Endodermal cell (in vitro differentiated cells): ENCODE measurements at places on chromosomes 4 and X. TPM values are rescaled to one million over a fixed set of nuclear protein-coding genes. Genes with fewer than 3 reads are reported as not detected.
A peak's percentile ranks its signal among the peaks of the same experiment; 100 is the strongest.

- no peak for DNase-seq
Measured at GRCh38 chrX:109728173-109728535, 4.9 kb downstream of the ACSL4 start.

GLUD2 gene
- 1.5 to 4.9 TPM (median 3.6 TPM) in 3 replicates for total RNA-seq

DNA sequence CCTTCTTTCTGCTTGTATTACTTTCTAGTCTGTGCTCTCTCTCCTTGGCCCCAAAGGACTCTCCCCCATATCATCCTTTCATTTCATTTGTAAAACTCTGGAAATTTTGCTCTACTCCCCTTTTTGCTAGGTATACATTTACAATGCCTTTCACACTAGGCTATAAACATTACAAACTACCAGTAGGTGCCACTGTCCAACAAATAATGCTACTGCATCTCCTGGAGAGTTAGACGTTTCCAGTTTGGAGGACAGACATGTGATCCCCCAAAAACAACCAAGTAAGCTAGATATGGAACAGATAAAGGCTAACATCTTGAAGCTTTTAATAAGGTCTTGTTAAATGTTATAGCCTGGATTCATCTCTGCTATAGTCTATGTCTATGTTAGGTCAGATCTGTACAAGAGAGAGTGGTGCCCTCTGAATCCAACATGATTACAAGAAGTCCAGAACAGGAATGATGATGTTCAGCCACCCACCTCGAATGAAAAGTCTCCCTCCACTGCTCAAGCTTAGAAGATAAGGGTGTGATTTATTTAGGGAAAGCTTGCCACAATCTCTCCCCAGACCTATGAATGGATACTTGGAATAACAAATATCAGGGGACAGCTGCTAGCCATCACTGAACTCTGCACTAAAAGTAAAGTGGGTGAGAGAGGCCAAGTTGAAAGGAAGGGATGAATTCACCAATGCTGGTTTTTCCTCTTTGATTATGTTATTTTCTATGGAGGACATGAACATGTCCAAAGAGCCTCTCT is 14.3 kb downstream of the CBR4 start:
- DNase-seq = no peak

GRCh38 chrX:109841257-109841656 is 108.2 kb upstream of the ACSL4 start:
- DNase-seq = no peak

DNA sequence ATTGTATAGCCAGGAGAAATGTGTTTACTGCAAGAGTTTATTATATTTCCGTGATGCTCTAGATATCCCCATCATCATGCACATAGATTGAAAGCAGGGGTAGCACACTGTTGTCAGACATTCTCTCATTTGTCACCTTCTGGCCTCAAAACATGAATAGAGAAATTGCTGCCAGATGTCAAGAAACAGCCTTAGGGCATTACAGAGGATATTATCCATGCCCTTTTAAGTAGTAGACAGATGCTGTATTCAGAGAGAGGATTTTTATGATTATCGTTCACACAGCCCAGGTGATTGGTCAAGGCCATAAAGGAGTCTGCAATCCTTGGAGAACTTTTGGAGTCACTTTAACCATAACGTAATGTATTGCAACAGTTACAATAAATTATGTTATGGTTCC is 1961.5 kb upstream of the TENM3 start:
- no peak for DNase-seq

DNA sequence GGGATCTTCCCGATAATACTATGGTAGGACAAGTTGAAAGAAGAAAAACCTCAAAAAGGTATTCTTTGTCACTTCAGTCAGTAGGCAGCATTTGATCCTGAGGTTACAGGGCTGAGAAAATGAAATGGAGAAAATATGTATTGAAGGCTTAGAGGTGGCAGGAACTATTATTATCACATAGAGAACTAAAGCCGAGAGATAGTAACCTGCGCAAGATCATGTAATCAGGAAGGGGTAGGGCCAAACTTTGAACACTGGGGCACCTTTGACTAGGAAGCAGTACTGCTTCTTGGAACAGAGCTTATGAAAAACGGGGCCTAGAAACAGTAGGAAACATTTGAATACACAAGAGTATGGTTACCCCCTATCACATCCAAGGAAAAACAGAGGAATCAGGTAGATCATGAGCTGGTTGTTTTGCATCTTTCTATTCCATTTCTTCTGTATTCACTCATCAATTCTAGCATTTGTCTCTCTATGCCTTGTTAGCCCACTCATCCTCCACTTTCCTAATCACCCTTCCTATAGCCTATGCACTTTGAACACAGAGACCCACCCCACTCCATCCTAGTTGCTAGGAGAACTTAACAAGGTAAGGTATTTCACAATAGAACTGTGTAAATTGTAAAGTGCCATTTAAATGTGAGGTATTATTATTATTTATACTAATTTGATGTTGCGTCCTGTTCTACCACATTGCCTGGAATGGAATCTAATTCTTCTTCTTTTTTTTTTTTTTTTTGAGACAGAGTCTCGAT is 34.6 kb upstream of the SLC9A7 start:
- DNase-seq = no peak

DNA sequence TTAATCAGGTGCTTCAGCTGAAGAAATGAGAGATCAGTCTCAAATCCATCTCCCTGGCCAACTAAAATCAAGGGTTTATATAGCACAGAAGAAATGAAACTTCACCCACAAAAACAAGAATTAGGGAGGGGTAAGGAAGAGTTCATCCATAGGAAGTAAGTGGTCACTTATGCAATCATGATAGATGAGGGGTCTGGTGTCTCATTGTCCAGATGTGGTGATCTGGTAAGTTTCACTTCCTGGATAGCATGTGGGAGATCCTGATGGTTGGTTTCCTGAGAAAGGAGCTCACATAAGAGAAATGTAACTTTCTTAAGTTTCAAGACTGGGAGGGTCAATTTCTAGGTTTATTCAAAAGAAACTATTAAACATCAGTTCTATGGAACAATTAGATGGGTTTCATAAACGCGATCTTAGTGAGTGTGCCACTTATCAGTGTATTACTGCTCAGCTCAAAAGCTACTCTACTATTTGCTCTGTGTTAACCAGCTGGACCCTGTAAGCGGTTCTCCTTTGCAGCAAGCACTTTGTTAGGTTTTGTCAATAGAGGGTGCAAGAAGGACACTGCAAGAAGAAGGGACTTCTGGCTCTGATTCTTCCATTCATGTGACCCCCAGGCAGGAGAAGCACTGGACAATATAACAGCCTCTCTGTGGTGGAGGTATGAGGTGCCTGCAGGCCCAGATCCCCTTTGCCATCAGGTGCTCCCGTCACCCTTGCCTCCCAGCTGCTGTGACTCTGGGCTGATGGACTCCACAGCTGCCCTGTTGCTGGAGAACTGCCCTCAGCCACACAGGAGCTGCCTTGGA is 35.4 kb upstream of the HPSE start:
- no peak for DNase-seq

DNA sequence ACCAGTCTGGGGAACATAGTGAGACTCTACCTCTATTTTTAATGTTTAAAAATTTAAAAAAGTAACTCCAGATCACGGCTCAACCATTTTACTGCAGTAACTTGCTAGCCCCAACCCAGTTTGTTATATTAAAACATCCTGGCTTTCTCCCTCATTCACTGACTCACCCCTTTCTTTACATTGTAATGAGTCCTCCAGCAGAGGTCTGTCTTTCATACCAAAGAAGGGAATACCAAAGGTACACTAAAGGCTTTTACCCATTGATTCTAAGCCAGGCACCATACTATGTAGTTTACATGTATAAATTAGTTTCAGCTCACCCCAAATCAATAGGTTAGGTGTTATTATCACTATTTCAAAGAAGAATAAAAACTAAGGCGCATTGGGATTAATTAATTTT is 286.9 kb downstream of the PACRGL start:
- DNase-seq = no peak

GRCh38 chrX:40158036-40158706 is 60.4 kb upstream of the BCOR start:
- DNase-seq = peak; percentile 83

GRCh38 chrX:9207142-9207541 is 173.2 kb upstream of the FAM9B start:
- DNase-seq = no peak

MTMR8 gene
- total RNA-seq = 3.2 to 4.1 TPM (median 4.0 TPM) in 3 replicates

DNA sequence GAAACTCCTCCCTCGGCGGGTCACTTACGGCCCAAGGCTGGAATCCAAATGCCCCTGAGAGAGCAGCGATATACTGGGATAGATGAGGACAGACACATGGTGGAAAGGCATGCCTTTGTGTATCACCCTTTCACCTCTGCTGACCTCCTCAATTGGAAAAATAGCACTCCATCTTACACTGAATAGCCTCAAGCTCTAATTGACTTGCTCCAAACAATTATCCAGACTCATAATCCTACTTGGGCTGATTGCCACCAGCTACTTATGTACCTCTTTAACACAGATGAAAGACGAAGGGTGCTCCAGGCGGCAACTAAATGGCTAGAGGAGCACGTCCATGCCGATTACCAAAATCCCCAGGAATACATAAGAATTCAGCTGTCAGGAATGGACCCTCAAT is 1142.2 kb downstream of the ARAP2 start:
- no peak for DNase-seq

DNA sequence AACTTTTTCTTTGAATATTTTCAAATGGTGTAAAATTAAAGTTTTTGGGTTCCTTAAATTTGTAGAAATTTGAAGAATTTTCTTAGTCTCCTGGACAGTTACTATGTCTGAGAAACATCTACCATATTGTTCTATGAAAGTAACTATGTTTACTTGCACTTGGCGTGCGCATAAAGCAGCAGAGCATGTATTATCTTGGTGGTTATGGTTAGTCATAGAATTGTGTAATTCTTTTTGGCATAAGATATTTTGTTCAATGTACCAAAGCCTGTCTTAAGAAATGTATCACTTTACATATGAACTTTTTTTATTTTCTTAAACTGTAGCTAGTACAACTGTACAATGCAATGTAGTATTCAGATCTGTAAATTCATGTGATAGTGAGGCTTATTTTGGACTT is 49.2 kb downstream of the CDS1 start:
- DNase-seq = no peak

- DNase-seq = no peak
Measured at GRCh38 chrX:39654952-39655351, 442.8 kb downstream of the BCOR start.

- DNase-seq = no peak
Measured at GRCh38 chr4:46922205-46922604, 13.2 kb upstream of the COX7B2 start.

DNA sequence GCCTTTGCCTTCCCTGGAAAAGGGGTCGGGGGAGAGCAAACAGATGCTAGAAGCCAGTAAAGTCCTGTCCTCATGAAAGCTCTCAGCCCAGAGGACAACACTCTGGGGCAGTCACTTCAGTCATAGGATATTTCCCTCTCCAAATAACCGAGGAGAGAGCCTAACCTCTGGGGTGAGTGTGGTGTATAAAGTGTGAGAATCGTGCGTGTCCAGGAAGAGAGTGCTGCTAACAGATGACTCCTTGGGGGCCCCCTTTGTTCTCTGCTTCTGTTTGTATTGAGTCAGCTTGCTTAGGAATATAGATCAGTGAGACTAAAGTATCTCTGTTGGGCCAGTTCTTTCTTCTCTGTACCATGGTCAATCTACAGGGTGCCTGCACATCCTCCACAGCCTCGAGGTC is 247.2 kb downstream of the PALLD start:
- DNase-seq = no peak

DNA sequence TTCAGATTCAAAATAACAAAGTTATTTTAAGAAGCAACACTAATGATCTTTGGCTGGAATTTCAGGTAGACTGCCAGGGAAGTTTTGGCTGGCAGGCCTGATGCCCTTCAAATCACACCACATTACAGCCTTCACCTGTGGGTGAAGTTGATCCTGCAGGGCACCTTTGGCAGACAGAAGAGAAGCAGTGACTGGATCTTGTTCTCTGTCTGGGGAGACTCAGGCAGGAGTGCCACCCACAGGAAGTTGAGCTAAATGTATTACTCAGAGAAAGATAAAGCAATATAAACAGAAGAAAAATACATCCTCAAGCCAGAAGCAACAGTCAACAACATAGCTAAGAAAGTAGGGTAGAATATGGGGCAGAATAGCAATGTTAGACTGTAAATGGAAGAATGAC is 12.8 kb upstream of the CFAP299 start:
- DNase-seq = peak; percentile 48

SLC16A2 gene
- 11.6 to 17.7 TPM (median 12.5 TPM) in 3 replicates for total RNA-seq

DNA sequence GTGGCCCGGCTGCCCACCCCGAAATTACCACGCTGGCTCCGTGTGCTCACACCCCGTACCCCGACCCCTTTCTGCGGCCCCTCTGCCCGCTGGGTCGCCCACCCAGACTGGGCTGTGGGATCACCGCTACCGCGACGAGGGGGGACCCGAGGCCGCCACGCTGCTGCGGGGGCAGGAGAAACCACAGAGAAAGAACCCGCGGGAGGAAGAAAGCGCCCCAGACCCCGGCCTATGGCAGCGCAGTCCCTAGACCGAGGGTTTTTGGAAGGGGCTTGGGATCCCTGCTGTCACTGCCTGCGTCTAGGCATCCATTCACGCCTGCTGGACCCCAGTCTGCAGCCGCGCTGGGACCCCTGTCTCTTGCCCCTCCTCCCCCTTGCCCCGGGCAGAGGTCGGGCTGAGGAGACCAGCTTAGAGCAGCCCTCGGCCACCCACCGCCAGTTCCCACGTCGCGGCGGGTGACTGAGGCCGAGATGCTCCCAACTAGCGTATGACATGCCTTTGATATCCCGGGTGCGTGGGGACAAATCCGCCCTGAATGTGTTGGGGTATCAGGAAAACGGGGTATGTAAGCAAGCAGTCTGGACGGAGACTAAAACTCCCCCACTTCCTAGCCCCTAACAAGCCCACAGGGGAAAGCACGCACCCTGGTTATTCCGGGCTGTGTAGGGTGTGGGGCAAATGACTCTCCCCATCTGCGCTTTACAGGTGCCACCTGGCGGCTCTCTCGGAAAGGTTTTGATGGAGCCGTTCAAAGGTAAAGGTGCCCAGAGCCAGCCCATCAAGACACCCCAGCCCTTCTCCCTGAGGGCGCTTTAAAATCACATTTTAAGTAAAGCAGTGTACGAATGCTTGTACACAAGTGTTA is 862 bp upstream of the INPP4B start:
- DNase-seq = peak; percentile 85

DNA sequence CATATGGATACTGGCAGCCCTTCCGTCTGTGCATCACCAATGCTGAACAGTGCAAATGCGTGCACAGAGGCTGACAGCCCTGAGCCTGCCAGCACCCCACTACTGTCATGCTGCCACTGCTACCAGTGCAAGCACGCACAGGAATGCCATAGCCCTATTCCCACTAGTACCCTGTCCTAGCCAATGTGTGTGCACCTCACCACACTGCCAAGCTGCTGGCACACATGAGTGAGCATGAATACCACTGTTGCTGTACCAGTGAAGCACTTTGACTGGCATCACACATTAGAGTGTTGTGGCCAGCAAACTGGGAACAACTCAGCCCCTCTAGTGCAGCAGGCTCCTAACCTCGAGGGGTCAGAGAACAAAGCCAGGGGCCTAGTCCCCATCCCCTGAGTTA is 102.9 kb upstream of the PCDH10 start:
- no peak for DNase-seq

DNA sequence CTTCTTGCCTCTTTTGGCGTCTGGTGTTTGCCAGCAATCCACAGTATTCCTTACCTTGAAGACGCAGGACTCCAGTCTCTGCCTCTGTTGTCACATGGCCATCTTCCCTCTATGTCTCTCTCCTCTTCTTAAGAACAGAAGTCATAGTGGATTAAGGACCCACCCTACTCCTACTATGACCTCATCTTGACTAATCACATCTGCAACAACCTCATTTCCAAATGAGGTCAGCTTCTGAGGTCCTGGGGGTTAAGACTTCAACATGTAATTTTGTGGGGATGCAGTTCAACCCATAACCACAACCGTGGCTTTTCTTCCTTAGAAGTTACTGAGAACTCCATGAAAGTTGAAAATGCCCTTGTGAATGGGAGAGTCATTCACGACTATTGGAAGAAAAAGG is 23.3 kb downstream of the TLR8 start:
- DNase-seq = no peak
